Aorta (tissue), 5 donors: ENCODE measurements at places on chromosomes 1 and 21. TPM values are rescaled to one million over a fixed set of nuclear protein-coding genes. Genes with fewer than 3 reads are reported as not detected.

DNA sequence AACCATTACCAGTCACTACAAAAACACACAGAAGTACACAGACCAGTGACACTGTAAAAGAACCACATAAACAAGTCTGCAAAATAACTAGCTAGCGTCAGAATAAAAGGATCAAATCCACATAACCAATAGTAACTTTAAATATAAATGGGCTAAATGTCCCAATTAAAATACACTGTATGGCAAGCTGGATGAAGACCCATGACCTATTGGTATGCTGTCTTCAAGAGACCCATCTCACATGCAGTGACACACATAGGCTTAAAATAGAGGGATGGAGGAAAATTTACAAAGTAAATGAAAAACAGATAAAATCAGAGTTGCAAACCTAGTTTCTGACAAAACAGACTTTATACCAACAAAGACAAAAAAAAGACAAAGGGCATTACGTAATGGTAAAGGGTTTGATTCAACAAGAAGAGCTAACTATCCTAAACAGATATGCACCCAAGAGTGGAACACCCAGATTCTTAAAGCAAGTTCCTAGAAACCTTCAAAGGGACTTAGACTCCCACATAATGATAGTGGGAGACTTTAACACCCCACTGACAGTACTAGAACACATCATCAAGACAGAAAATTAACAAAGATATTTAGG, 196.9 kb downstream of the TBX15 start:
- H3K4me3 ChIP-seq = no peak overlapping the region
- H3K27me3 ChIP-seq = no peaks in the 10 kb centered on the region
- H3K27ac ChIP-seq = no peak overlapping the region
- no peaks in the 10 kb centered on the region for H3K4me1 ChIP-seq
- DNase-seq = no peak

DNA sequence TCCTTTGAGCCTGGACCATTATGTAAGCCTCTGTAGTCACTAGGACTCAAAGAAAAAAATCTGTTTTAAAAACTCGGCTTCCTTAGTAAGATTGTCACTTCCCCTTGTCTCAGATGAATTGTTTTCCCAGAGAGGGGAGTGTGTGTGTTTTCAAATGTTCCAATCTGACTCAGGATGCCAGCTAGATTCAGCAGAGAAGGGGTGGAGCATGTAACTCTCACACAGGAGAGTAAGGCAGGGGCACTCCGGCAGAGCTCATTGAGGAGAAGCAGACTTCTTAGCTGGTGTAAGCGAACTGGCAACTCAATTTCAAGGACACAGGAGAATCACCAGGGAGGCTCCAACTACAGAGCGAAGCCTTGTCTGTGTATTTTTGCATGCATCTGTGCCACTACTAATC, 623.2 kb downstream of the LMO4 start:
- H3K36me3 ChIP-seq = no peaks in the 10 kb centered on the region
- no peak overlapping the region for H3K27ac ChIP-seq
- no peak overlapping the region for H3K4me3 ChIP-seq
- H3K4me1 ChIP-seq = peaks cover 2% of the 10 kb centered on the region
- H3K27me3 ChIP-seq = no peaks in the 10 kb centered on the region
- no peak for DNase-seq

DNA sequence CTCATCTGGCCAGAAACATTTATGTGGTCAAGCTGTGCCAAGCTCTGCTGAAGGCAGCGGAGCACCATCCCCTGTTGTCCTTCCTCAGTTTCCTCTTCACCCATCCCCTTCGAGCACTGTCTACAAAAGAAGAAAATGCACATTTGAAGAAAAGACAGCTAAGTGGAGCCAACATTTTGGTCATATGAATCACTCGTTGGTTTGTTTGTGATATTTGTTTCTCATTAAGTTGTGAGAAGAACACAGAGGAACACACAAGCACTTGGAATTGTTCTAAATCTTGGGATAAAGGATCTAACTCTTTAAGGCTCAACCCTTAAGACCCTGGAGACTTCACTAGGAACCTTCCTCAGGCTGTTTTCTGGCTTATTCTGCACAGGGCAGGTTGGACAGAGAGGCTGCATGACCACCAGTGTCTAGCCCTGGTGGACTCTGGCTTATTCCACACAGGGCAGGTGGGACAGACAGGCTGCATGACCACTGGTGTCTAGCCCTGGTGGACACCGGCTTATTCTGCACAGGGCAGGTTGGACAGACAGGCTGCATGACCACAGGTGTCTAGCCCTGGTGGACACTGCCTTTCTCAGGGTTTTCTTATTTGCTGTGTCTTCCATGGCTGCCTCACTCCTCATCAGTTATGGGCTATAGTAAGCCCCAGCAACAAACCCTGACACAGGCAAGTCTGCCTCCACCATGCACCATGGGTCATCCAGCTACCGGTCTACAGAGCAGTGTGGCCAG, 35.3 kb upstream of the COL6A2 start:
- H3K27ac ChIP-seq = no peak overlapping the region
- no peak overlapping the region for H3K4me3 ChIP-seq
- no peaks in the 10 kb centered on the region for H3K27me3 ChIP-seq

- peaks cover 2% of the 10 kb centered on the region for H3K36me3 ChIP-seq
- H3K27ac ChIP-seq = peak overlapping the region; percentile 38
- H3K4me1 ChIP-seq = peaks cover 2% of the 10 kb centered on the region
- no peak overlapping the region for H3K4me3 ChIP-seq
- no peak for DNase-seq
Measured at GRCh38 chr1:26890467-26890796, 349 bp upstream of the GPN2 start.

- no peaks in the 10 kb centered on the region for H3K36me3 ChIP-seq
- H3K4me1 ChIP-seq = no peaks in the 10 kb centered on the region
- no peak for DNase-seq
- H3K27ac ChIP-seq = no peak overlapping the region
- H3K27me3 ChIP-seq = no peaks in the 10 kb centered on the region
Measured at GRCh38 chr1:24586970-24587820, 31.3 kb downstream of the NCMAP start.

GRCh38 chr1:242670019-242670418, 145.5 kb upstream of the PLD5 start:
- no peaks in the 10 kb centered on the region for H3K27me3 ChIP-seq
- no peak overlapping the region for H3K27ac ChIP-seq
- no peaks in the 10 kb centered on the region for H3K4me1 ChIP-seq
- no peak overlapping the region for H3K4me3 ChIP-seq

DNA sequence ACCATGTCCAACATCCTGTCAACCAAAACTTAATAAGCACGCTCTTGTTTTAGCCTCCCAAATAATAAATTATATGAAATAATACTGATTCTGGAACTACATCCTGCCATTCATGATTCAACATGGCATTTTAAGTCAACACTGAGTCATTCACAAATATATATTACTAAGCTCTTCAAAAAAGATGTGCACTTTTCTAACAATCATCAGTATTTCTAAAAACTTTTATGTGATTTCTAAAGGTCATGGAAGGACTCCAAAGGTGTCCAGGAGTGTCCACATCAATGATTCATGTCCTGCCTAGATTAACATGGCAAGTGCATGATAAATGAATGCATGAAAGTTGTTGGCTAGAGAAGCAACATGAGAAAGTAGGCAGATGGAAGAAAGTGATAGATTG, 51.6 kb downstream of the NEGR1 start:
- no peak overlapping the region for H3K4me3 ChIP-seq
- H3K27ac ChIP-seq = no peak overlapping the region
- DNase-seq = no peak
- H3K4me1 ChIP-seq = no peaks in the 10 kb centered on the region
- no peaks in the 10 kb centered on the region for H3K36me3 ChIP-seq

GRCh38 chr1:97137862-97138514, 416.4 kb downstream of the PTBP2 start:
- no peak overlapping the region for H3K27ac ChIP-seq
- H3K27me3 ChIP-seq = no peaks in the 10 kb centered on the region
- no peaks in the 10 kb centered on the region for H3K4me1 ChIP-seq
- no peak for DNase-seq
- H3K36me3 ChIP-seq = no peaks in the 10 kb centered on the region

- H3K36me3 ChIP-seq = no peaks in the 10 kb centered on the region
- H3K4me3 ChIP-seq = no peak overlapping the region
- no peaks in the 10 kb centered on the region for H3K27me3 ChIP-seq
- peaks cover 2% of the 10 kb centered on the region for H3K4me1 ChIP-seq
Measured at GRCh38 chr1:185373813-185374529, 56.9 kb upstream of the IVNS1ABP start.

GRCh38 chr1:45084562-45084961, 72.5 kb downstream of the UROD start:
- no peaks in the 10 kb centered on the region for H3K27me3 ChIP-seq
- H3K36me3 ChIP-seq = peaks cover 2% of the 10 kb centered on the region
- no peak overlapping the region for H3K4me3 ChIP-seq
- H3K4me1 ChIP-seq = no peaks in the 10 kb centered on the region

GRCh38 chr1:2248127-2248826, 20.2 kb downstream of the SKI start:
- DNase-seq = no peak
- H3K4me3 ChIP-seq = no peak overlapping the region
- H3K27me3 ChIP-seq = no peaks in the 10 kb centered on the region
- no peak overlapping the region for H3K27ac ChIP-seq

DNA sequence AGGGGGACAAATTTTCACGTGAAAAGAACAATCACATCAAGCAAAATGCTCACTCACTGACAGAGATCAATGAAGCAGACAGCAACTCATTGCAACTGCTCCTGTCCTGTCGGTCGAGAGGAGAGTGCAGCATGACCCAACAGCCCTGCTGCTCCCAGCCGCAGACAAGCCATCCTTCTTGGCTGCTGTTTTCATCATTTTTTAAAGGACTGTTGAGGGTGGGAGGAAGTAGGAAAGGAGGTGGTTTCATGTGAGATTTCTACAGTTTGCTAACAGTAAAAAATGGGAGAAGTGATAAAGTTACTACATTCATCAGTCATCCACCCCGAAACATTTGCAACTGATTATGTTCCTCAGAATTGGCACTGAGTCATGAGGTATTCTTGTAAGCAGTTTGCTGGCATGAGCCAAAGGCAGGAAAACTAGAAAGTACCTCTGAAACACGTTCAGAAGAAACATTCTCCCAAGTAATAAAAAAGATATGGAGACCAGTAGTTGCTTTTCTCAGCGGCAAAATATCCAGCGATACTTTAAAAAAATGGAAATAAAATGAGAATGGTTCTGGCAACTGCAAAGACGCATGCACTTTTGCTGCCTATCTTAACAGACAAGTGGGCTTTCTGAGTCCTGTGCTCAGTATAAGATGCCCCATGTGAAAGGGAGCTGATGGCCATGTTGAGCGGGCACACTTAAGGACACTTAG, 72.0 kb upstream of the CLDN14 start:
- DNase-seq = no peak
- no peak overlapping the region for H3K4me3 ChIP-seq
- H3K27ac ChIP-seq = no peak overlapping the region
- no peaks in the 10 kb centered on the region for H3K27me3 ChIP-seq

- no peaks in the 10 kb centered on the region for H3K4me1 ChIP-seq
- H3K27ac ChIP-seq = no peak overlapping the region
- DNase-seq = no peak
- no peaks in the 10 kb centered on the region for H3K27me3 ChIP-seq
- no peaks in the 10 kb centered on the region for H3K36me3 ChIP-seq
Measured at GRCh38 chr1:5781079-5781478, 211.1 kb downstream of the NPHP4 start.

DNA sequence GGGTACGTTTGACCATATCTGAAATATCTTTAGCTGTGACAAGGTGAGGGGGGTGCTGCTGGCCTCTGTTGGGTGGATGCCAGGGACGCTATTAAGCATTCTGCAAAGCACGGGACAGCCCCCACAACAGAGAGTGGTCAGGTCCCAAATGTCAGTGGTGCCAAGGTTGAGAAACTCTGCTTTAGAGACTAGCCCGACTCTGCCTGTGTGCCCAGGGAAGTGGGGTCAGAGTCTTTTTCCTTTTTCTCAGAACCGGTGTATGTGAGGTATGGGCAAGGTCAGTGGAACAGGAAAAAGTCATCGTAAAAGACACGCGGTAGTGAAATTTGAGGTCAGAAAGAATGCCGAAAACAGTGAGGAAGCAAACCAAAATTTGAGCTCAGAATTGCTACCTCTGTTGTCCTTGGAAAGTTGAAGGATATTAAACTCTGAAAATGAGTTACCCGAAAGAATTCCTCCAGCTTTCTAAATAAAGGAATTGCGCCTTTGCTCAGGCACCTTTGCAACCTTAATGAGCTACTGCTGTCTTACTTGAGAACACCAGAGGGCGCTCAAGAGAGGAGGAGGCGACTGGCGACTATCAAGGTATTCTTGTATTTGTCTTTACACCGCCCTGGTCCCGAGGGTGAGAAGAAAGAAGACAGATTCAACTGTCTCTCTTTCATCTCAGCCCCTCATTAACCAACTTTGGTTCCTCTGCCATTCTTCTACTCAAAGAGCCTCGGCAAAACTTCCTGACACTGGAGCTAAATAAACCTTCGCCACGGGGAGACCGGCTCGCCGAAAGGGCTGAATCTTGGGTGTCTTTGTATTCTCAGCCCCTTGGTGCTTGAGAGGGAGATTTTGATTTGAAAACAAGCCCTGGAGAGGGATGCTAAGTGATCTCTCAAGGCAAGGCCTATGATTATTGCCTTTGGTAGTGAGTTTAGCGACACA, 85.4 kb upstream of the OLIG2 start:
- no peaks in the 10 kb centered on the region for H3K4me1 ChIP-seq
- no peak overlapping the region for H3K27ac ChIP-seq
- no peaks in the 10 kb centered on the region for H3K27me3 ChIP-seq
- no peaks in the 10 kb centered on the region for H3K36me3 ChIP-seq

DNA sequence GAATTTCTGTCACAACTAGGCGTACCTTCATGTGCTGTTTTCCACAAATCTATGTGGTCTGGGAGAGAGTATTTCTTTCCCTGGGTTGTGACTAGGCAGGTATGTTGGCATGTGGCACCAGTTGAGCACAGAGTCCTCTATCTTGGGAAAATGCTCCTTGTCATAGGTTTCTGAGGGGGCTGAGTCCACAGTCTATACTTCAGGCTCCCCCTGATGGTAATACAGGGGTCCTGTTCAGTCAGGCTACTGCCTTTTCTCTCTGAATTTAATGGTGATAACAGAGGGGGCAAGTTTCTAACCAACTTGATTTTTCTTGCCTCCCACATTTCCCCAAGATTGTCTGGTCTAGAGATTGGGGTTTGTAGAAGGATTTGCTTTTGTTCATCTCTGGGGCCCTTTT, 35.8 kb downstream of the VANGL1 start:
- no peaks in the 10 kb centered on the region for H3K27me3 ChIP-seq
- H3K27ac ChIP-seq = no peak overlapping the region
- no peak overlapping the region for H3K4me3 ChIP-seq
- no peak for DNase-seq

GRCh38 chr1:179080866-179081686, 794 bp upstream of the TOR3A start:
- peaks cover 3% of the 10 kb centered on the region for H3K4me1 ChIP-seq
- H3K27ac ChIP-seq = no peak overlapping the region
- no peak for DNase-seq
- peak overlapping the region; percentile 44 for H3K4me3 ChIP-seq

GRCh38 chr1:193588311-193589082, 402.1 kb upstream of the B3GALT2 start:
- no peaks in the 10 kb centered on the region for H3K36me3 ChIP-seq
- H3K27ac ChIP-seq = no peak overlapping the region
- H3K27me3 ChIP-seq = no peaks in the 10 kb centered on the region
- no peak for DNase-seq

The NBPF12 gene
- 14.1 TPM for total RNA-seq

The CIART gene
- 6.6 TPM for total RNA-seq

The CFAP107 gene
- total RNA-seq = not detected
